Daoy (cell line): ENCODE measurements at places on chromosomes 5 and 9. TPM values are rescaled to one million over a fixed set of nuclear protein-coding genes. Genes with fewer than 3 reads are reported as not detected.

GRCh38 chr5:90640484-90641059 is 82.0 kb downstream of the ADGRV1 start:
- DNase-seq: no peak

- DNase-seq: no peak
Observed at GRCh38 chr5:83385812-83386211, 85.7 kb upstream of the VCAN start.

DNA sequence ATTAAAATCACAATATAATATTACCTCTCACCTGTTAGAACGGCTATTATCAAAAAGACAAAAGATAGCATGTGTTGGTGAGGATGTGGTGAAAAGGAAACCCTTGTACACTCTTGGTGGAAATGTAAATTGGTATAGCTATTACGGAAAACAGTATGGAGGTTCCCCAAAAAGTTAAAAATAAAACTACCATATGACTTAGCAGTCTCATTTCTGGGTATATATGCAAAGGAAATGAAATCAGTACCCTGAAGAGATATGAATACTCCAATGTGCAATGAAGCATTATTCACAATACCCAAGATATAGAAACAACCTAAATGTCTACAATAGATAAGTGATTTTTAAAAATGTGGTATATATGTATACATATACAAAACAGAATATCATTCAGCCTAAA is 199.9 kb downstream of the SNX18 start:
- DNase-seq: no peak

- peak; percentile 20 for DNase-seq
Observed at GRCh38 chr5:93723005-93723404, 18.4 kb downstream of the POU5F2 start.

GRCh38 chr5:10653751-10654400 is 90.0 kb downstream of the ANKRD33B start:
- no peak for DNase-seq

DNA sequence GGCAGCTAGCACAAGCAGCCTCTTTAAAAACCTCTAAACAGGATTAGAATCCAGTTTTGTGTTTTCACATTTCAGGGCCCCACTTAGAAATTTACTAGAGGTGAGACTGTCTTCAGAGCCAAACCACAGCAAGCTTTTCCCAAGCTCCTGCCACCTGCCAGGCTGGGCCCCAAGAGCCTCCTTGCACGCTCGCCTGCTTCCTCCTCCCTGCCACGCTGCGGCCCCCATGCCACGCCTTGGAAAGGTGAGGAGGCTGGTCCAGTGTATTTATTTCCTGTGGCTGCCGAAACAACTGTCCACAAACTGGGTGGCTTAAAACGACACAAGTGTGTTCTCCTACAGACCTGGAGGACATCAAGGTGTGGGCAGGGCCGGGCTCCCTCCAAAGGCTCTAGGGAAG is 43.4 kb downstream of the NKX2-5 start:
- peak; percentile 19 for DNase-seq

DNA sequence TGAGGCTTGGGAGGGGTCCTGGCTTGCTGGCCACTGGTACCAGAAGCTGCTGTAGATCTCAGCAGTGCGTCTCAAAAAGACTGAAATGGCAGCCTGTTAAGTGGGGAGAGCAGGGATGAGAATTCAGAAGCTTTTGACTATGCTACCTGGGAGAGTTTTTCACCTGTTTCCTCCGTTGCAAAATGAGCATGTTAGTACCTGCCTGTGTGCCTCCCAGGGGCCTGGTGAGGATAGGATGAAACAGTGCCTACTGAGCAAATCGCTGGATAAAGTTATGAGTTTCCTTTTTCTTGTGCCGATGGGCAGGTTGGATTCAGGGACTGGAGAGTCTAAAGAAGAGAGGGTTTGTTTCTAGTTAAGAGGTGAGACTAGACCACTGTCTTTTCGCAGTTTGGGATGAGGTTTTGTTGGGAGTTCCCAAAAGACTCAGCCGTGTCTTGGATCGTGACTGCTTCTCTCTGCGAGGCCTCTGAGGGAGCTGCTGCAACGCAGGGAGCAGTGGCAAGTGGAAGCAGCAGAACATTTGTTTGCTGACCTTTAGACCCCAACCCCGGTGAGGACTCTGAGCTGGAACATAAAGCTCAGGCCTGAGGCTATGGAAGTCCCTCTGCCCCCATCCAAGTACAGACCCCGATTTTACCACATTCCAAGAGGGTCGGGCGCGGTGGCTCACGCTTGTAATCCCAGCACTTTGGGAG is 1.4 kb downstream of the RALGPS1 start:
- DNase-seq: no peak

GRCh38 chr9:120851449-120851848 is 8.7 kb upstream of the PSMD5 start:
- no peak for DNase-seq

Gene NDST1
- 16.1 and 34.7 TPM in 2 replicates for total RNA-seq

DNA sequence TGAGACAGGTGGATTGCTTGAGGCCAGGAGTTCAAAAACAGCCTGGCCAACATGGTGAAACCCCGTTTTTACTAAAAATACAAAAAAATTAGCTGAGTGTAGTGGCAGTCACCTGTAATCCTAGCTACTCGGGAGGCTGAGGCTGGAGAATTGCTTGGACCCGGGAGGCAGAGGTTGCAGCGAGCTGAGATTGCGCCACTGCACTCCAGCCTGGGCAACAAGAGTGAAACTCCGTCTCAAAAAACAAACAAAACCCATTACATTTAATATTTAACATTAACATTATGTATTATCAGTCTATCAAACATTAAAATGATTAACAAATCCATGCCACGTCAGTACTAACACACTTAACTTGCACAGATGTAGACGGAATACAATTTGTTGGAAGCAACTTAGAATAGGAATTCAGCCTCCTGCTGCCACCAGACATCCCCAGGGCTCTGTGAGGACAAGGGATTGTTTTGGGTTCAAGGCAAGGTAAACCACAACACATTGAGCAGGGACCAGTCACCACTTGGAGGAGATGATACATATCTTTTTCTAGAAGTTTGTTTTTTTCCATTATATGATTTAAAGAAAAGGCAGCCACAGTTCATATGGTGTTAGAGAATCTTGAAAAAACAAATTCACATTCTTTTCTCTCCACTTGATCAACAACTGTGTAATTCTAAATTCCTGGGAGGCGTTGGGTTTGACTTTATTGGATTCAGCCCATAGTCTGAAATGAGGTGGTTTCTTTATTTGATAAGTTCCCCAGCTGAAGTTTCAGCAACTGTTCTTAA is 104.1 kb upstream of the BASP1 start:
- DNase-seq: peak; percentile 78

Gene BSPRY
- not detected in 2 replicates for total RNA-seq

Gene MPDZ
- 26.1 and 57.2 TPM in 2 replicates for total RNA-seq

DNA sequence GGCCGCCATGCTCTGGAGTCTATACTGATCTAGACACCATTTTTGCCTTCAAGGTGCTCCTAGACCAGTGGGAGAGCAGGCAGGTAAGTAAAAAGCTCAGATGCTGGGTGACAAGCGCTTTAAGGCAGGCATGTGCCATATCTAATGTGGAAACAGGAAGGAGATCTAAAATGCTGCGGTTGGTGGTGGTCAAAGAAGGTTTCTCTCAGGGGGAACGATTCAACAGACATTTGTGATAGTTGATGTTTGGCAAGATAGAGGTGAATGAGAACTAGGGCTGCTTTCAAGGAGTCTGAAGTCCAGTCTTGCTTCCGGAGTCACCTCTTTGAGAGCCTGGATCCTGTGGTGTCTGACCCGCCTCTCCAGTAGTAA is 146.2 kb upstream of the KLF4 start:
- DNase-seq: no peak

GRCh38 chr9:69513141-69513820 is 158.9 kb downstream of the APBA1 start:
- DNase-seq: no peak

- DNase-seq: no peak
Observed at GRCh38 chr9:30851600-30851999, 1532.8 kb upstream of the ACO1 start.

GRCh38 chr9:20740304-20740703 is 56.2 kb downstream of the FOCAD start:
- DNase-seq: no peak

GRCh38 chr5:154779105-154779504 is 23.9 kb downstream of the LARP1 start:
- peak; percentile 81 for DNase-seq

- DNase-seq: no peak
Observed at GRCh38 chr9:5712651-5713390, 83.9 kb downstream of the RIC1 start.

DNA sequence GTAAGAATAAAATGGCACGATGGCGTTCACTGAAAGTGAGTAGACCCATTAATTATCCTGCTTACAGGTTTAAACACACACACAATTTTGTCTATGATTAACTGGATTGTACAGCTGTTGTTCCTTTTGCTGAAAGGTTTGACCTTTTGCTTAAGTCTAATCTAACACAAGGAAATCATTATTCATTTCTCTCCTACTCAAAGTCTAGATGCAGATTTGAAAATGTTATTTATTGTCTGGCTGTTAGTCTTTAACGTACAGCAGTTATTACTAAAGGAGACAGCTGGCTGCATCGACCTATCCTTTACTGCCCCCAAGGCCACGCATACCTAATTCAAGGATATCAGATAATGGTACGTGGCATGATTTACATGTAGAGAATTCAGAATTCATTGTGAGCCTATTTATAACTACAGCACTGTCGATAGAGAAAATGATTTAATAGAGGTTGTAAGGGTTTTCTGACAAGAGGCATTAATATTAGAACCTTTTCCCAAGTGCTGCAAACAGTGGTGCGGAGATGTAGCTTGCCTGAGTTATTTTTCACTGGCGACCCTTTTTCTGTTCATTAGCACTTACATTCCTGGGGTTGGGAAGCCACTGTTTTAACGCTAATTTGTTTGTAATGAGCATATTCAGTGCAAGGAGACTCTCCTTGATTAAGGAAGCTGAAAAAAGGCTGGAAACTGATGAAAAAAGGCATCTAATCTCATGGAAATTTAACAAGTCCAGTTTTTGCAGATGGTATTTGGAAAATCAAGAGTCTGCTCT is 368.4 kb upstream of the GRAMD2B start:
- DNase-seq: no peak

GRCh38 chr9:77304543-77304942 is 127.2 kb downstream of the VPS13A start:
- no peak for DNase-seq

Gene TSSK1B
- total RNA-seq: not detected in 2 replicates

Gene MGAT1
- 58.7 and 62.9 TPM in 2 replicates for total RNA-seq

DNA sequence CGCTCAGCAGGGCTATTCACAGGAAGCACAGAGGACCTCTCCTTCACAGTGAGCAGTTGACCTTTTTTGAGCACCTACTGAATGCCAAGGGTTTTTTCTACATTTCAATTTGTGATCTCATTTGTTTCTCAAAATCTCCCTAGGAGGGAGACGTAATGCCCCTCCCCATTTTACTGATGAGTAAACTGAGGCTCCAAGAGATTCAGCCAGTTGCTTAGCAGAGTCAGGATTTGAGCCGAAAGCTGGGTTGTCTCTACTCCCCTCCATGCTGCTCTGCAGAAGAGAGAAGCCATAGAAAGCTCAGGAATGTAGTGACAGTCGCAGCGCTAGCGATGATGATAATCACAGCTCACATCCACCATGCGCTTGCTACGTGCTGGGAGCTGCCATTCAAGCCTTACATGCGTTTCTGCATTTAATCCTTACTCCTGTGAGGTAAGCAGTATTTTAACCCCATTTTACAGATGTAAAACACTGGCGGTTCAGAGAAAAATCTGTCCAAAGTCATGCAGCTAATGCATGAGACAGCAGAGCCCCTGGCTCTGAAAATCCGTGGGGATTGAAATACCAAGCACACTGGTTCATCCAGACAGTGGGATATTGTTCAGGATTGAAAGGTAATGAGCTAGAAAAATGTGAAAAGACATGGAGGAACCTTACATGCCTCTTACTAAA is 33.8 kb downstream of the ERGIC1 start:
- DNase-seq: no peak

- no peak for DNase-seq
Observed at GRCh38 chr9:103669296-103669695, 424.8 kb upstream of the SMC2 start.

Gene ANKRD31
- 0.11 TPM in 1 of 2 replicates, not detected in the other for total RNA-seq

DNA sequence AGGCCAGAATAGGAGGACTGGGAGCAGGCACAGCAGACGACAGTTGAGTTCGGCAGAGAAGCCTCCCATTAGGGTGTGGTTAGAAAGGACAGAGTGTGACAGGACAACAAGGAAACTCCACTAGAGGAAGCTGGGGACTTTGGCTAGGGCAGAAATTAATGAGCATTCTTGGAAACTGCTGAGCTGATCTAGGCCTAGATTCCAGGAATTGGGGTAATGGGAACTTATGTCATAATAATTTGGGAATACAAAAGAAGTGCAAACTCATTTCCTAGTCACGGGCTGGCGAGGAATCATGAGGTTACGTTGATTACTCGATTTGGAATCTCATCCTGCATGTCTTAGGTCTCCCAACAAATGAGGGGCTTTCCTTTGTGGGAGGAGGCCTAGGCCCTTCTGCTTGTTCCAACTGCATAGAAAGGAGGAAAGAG is 144.6 kb upstream of the RPS23 start:
- no peak for DNase-seq

DNA sequence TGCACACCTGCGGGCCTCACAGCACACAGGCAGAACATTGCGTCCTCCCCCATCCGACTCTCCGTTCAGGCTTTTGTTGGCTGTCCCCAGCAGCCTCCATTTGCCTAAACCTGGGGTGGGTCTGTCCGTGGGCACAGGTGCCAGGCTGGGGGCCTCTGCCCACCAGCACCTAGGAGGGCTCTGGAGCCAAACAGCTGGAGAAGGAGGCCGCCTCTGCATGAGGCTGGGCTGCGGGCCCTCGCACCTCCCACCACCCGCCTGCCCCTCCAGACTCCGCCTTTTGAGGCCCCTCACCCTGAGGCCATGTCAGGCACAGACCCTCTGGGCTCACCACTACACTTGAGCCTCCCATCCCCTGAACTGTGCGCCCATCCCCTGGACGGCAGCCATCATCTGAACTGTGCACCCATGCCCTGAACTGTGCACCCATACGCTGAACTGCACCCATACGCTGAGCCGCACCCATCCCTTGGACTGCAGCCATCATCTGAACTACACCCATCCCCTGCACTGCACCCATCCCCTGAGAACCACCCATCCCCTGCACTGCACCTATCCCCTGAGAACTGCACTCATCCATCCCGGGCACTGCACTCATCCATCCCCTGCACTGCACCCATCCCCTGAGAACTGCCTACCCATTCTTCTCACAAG is 98.0 kb upstream of the OTULINL start:
- no peak for DNase-seq

DNA sequence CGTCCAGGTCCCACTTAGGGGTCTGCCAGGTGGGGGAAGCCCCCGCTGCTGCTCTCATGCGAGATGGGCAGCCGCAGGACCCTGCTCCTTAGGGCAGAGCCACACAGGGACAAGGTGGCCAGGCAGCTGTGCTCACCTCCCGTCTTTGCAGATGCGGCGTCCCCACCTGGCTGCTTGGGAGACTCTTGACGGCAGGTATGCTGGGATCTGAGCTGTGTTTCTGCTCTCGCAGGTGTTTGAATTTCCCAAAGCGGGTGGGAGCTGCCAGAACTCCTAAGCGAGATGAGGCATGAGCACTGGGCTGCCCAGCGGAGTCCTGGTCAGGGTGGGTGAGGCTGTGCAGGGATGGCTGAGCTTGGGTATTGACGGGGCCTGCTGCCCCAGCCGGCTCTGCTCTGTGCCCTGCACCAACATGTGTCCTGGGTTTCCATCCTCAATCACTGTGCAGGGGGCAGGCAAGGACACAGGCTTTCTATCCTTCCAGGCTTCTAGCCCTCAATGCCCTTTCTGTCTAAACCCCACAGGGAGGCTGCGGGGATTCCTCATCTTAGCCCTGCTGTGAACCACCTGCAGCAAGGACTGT is 151.4 kb downstream of the ICE1 start:
- no peak for DNase-seq

GRCh38 chr9:107158321-107158720 is 124.8 kb upstream of the RAD23B start:
- no peak for DNase-seq
